ENCODE measurements at places on chromosomes 7 and 10.

DNA sequence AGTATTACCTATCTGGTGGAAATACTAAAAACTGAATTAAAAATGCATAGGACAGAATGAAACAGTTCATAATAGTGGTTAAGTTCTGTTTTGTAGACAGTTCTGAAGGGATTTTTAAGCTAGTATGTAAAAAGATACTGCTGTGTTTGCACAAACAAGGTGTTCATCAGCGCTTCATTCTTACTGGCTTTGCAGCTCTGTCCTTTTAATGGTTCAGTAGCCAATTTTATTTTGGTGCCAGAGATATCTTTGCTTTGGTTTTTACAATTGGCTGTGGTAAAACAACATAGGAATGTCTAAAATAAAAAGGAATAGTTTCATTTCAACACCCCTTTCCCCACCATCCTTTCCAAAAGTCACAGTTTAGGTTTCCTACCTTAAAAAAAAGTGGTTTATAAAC, 33.0 kb downstream of the STAM start:
- no peak for DNase-seq

DNA sequence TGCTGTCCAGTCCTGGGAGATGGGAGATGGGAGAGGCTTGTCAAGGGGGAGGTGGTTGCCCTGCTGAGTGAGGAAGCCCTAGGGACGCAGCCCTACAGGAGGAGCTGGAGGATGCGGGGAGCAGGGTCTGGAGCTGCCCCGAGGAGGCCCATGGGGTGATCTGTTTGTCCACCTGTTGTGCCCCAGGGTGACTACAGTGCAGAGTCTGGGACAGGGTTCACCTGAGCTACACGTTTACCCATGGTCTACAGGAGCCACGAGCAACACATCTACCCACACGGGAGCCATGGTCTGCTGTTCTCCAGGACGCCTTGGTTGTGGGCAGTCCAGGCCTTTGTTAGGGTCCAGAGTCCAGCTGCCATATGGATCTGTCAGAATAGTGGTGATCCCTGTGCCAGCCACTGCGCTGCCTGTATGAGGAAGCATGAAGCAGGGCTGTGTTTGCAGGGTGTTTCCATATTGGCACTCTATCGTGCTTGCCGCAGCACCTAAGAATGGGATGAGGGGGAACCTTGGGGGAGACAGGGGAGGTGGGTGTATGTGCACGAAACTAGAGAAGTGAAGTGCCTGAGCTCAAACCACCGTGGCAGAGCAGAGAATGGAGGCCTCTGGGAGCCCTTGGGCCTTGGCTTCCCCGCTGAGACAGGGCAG, 23.7 kb downstream of the ZNF775 start:
- no peak for DNase-seq

DNA sequence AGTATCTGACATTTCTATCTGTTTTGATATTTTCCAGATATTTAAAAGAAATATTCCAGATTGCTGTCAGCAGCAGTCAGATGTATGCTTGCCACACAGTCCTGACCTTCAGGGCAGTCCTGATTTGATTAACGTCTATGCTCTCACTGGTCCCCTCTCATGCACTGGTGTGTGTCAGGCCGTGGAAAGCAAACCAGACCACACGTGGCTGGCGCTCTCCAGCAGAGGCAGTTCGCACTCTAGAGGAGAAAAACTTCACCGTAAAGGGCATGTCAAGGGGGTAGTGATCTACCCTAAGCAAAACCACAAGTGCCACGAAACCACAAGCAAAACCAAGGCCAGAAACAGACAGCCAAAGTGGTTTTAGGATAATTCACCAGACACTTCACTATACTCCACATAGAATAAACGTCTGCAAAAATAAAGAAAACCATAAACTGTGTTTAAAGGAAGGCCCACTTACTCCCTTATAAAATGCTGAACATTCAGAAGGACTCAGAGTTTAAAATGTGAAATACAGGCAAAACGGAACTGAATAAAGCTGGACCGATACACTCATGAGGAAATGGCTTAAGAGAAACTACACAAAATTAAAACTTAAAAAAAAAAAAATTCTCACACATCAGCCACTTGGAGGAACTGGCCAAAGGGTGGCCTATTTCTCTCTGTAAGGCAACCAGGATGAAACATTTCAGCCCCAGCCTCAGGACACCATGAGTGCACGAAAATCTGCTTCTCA, 26.4 kb downstream of the PARP12 start:
- DNase-seq = no peak

DNA sequence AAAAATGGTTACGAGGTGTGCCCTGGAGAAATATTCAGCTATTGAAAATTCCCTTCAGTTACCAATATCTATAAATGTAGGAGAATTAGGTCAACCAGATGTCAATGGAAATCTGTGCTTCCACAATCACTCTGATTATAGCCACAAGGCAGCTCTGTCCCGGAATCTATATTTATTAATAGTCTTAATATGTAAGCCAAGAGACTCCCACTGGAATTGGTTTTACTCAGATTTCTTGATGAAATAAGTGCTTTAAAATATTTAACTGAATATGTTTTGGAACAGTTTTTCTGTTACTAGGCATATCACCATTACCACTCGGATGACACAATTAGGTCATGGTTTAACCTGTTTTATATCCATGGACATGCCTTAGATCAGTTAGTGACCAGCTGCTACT, 169.6 kb downstream of the POM121L12 start:
- no peak for DNase-seq
